ENCODE measurements at places on chromosomes 5 and 9. TPM values are rescaled to one million over a fixed set of nuclear protein-coding genes. Genes with fewer than 3 reads are reported as not detected.

Gene SPINK1
- total RNA-seq, result not detected

Gene NOP16
- total RNA-seq, result 39.5 TPM

Gene PLAC8L1
- total RNA-seq, result 0.52 TPM

Gene EIF4E1B
- total RNA-seq, result not detected

Gene RANBP3L
- total RNA-seq, result 0.16 TPM

Measured in esophagus mucosa (tissue), 1 donor.